ENCODE measurements at places on chromosomes 3 and 15. TPM values are rescaled to one million over a fixed set of nuclear protein-coding genes. Genes with fewer than 3 reads are reported as not detected.

GRCh38 chr3:195711813-195712534 is 8.8 kb upstream of the MUC20 start:
- H3K27ac ChIP-seq, result no peak overlapping the region
- no peaks in the 10 kb centered on the region for H3K4me1 ChIP-seq
- H3K36me3 ChIP-seq, result peaks cover 54% of the 10 kb centered on the region
- H3K27me3 ChIP-seq, result no peaks in the 10 kb centered on the region
- no peak overlapping the region for H3K4me3 ChIP-seq

GRCh38 chr3:4614070-4614469 is 120.9 kb downstream of the ITPR1 start:
- no peaks in the 10 kb centered on the region for H3K36me3 ChIP-seq
- H3K27me3 ChIP-seq, result no peaks in the 10 kb centered on the region
- no peak overlapping the region for H3K27ac ChIP-seq
- H3K4me3 ChIP-seq, result no peak overlapping the region
- no peaks in the 10 kb centered on the region for H3K4me1 ChIP-seq
- no peak for DNase-seq

GRCh38 chr3:28286595-28286994 is 45.2 kb downstream of the CMC1 start:
- no peaks in the 10 kb centered on the region for H3K27me3 ChIP-seq
- no peaks in the 10 kb centered on the region for H3K4me1 ChIP-seq
- DNase-seq, result no peak
- no peak overlapping the region for H3K4me3 ChIP-seq

GRCh38 chr3:112640276-112640929 is 540 bp downstream of the CCDC80 start:
- DNase-seq, result no peak
- peak overlapping the region; percentile 81 for H3K27ac ChIP-seq
- H3K4me3 ChIP-seq, result peak overlapping the region; percentile 38

GRCh38 chr3:116863822-116864589 is 154.4 kb downstream of the TUSC7 start:
- no peak overlapping the region for H3K27ac ChIP-seq
- no peak for DNase-seq
- H3K4me1 ChIP-seq, result no peaks in the 10 kb centered on the region

DNA sequence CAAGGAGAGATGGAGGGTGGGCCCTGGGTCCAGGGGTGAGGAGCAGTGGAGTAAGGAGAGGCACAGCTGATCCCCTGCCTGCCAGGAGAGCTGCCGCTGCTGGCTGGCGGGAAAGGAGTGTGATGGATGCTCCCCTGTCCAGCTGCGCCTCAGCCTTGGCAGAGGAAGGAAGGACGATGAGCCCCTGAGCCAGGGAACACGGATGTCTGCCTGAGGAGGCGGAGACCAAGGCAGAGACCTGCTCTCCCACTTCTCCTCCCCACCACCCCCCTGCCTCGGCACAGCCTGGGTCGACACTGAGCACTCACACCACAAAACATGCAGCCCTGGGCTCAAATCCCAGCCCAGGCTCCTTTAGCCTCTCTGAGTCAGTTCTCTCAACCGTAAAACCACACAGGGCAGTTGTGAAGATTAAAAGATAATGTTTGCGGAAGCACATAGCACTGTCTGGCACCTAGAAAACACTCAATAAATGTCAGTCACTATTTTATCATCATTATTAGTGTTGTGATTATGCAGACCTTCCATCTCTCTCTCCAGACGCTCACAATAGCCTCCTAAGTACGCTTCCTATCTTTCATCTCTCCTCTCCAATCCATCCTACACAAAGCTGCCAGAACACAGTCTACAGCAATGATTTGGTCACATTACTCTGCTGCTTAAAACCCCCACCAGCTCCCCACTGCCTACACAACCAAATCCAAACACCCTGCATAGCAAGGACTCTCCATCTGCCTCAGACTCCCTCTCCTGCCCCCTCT is 52.2 kb downstream of the SEMA5B start:
- peaks cover 53% of the 10 kb centered on the region for H3K4me1 ChIP-seq
- no peak overlapping the region for H3K4me3 ChIP-seq
- no peaks in the 10 kb centered on the region for H3K36me3 ChIP-seq
- DNase-seq, result no peak
- H3K27ac ChIP-seq, result peak overlapping the region; percentile 85

GRCh38 chr15:69305204-69305931 is 6.7 kb downstream of the PAQR5 start:
- no peak for DNase-seq
- no peaks in the 10 kb centered on the region for H3K27me3 ChIP-seq
- H3K27ac ChIP-seq, result no peak overlapping the region
- no peak overlapping the region for H3K4me3 ChIP-seq
- H3K36me3 ChIP-seq, result no peaks in the 10 kb centered on the region

GRCh38 chr3:58353722-58354553 is 21.2 kb downstream of the PXK start:
- H3K27me3 ChIP-seq, result no peaks in the 10 kb centered on the region
- DNase-seq, result no peak
- H3K27ac ChIP-seq, result no peak overlapping the region
- H3K4me3 ChIP-seq, result no peak overlapping the region

DNA sequence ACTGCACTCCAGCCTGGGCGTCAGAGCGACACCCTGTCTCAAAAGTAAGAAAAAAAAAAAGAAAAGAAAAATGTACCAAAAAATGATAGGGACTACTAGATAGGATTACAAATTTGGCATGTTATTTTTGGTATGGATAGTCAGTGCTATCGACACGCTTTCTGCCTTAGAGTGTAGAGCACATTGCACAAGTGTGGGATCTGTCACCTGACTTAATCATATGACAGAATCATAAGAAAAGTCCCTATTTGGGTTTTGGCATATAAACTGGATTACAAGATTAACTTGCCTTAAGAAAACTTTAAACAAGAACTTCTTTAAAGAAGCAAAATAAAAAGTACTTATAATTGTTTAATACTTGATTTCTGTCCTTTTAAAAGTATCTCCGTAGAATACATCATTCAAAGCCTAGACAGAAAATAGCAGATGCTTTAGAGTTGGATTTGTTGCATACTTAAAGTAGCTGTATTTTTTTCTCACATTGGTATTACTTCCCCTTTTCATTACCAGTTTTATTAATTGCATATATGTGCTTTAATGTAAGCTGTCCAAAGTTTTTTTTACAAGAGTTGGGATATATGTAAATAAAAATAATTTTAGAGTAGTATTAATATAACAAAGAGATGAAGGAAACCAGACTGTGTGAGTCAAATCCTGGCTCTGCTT is 7.8 kb downstream of the ATP6V1A start:
- H3K36me3 ChIP-seq, result no peaks in the 10 kb centered on the region
- H3K27me3 ChIP-seq, result no peaks in the 10 kb centered on the region
- no peaks in the 10 kb centered on the region for H3K4me1 ChIP-seq
- no peak overlapping the region for H3K27ac ChIP-seq
- H3K4me3 ChIP-seq, result no peak overlapping the region

DNA sequence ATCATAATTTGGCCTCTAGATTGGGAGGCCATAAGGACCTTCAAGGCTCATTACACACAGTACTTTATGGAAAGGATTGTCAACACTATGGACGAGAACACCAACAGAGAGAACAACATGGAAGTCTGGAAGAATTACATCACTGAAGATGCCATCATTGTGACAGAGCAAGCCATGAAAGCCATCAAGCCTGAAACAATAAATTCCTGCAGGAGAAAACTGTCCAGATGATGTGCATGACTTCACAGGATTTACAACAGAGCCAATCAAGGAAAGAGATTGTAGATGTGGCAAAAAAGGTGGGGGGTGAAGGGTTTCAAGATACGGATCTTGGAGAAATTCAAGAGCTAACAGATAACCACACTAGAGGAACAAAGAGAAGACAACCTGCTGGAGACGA is 15.9 kb downstream of the IL17RB start:
- no peaks in the 10 kb centered on the region for H3K4me1 ChIP-seq
- no peaks in the 10 kb centered on the region for H3K27me3 ChIP-seq
- H3K36me3 ChIP-seq, result peaks cover 3% of the 10 kb centered on the region
- no peak overlapping the region for H3K4me3 ChIP-seq

DNA sequence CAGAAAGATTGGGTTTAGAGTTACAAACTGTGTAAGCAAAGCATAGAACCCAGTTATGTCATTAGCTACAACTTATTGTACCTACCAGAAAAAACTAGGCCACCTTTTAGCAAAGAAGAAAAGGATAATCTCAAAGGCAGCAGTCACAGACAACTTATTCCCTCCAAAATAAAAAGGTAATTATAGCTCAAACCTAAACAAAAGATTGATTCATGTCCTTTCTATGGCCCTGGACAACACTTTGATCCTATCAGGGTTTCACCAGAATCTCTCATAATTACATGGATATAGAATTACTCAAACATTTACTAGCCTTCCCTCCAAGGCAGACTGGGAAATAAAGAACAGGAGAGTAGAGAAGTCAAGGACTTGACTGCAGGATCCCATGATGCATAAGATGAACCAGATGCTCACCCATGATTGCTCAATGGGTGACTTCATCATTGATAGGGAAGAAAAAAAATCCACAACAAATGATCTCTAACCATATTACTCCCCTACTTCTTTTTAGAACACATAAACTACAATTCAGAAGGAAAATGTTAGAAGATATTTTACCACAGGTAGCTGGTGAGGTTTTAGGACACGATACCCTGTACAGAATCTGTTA is 17.4 kb downstream of the DET1 start:
- no peak overlapping the region for H3K4me3 ChIP-seq
- peaks cover 3% of the 10 kb centered on the region for H3K4me1 ChIP-seq
- no peak overlapping the region for H3K27ac ChIP-seq
- peaks cover 67% of the 10 kb centered on the region for H3K36me3 ChIP-seq

GRCh38 chr3:25423780-25424588 is 4.1 kb upstream of the RARB start:
- H3K27me3 ChIP-seq, result no peaks in the 10 kb centered on the region
- no peak overlapping the region for H3K4me3 ChIP-seq
- H3K4me1 ChIP-seq, result peaks cover 13% of the 10 kb centered on the region
- H3K27ac ChIP-seq, result no peak overlapping the region
- no peaks in the 10 kb centered on the region for H3K36me3 ChIP-seq

DNA sequence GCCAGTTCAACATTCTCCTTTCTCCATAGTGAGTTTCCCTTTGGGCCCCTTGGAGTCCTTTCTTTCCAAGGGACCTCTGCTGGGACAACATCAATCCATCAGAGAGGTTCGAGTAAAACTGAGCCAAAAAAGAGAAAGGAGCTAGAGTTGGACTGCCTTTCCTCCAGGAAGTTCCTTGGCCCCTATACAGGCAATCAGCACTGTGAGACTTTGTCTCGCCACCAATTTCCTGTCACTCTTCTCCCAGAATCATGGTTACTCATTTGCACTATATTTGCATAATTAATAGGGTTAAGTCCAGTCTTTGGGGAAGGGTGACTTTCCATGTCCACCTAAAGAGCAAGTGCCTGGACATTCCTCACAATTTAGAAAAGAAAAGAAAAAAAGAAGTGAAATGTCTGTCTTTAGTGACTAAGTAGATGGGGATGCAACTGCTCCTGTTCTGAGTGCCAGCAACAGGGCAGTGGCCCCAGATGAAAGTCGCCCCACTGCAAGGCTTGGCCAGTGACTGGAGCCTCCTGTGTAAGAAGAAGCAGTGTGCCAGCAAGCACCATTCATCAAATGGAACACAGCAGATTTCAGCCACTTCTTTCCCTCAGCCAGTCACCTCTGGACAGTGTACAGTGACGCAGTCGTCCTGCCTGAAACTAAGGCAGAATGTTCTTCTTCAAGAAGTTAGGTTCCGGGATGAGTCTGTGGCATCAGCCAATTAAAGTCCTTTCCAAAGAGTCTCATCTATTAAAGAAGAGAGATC is 91.6 kb downstream of the FSIP1 start:
- H3K4me3 ChIP-seq, result no peak overlapping the region
- no peaks in the 10 kb centered on the region for H3K4me1 ChIP-seq
- no peak overlapping the region for H3K27ac ChIP-seq
- no peak for DNase-seq
- H3K36me3 ChIP-seq, result no peaks in the 10 kb centered on the region

NEIL1 gene
- total RNA-seq, result 14.0 TPM

SIDT1 gene
- 2.1 TPM for total RNA-seq

SERINC4 gene
- 0.37 TPM for total RNA-seq

PIF1 gene
- total RNA-seq, result 0.24 TPM
